Stimulated activated CD8-positive, alpha-beta memory T cell treated with anti-CD3 and anti-CD28 coated beads, Interleukin-4, amount 100 ng/mL, for 1 hour (primary cell): ENCODE measurements at places on chromosomes 6 and 20.

- no peak for DNase-seq
Measured at GRCh38 chr6:47844881-47845280, 63.0 kb downstream of the OPN5 start.

- DNase-seq = no peak
Measured at GRCh38 chr6:112946051-112946450, 598.9 kb downstream of the RFPL4B start.

GRCh38 chr20:35176132-35176531, 4.3 kb downstream of the PROCR start:
- no peak for DNase-seq

DNA sequence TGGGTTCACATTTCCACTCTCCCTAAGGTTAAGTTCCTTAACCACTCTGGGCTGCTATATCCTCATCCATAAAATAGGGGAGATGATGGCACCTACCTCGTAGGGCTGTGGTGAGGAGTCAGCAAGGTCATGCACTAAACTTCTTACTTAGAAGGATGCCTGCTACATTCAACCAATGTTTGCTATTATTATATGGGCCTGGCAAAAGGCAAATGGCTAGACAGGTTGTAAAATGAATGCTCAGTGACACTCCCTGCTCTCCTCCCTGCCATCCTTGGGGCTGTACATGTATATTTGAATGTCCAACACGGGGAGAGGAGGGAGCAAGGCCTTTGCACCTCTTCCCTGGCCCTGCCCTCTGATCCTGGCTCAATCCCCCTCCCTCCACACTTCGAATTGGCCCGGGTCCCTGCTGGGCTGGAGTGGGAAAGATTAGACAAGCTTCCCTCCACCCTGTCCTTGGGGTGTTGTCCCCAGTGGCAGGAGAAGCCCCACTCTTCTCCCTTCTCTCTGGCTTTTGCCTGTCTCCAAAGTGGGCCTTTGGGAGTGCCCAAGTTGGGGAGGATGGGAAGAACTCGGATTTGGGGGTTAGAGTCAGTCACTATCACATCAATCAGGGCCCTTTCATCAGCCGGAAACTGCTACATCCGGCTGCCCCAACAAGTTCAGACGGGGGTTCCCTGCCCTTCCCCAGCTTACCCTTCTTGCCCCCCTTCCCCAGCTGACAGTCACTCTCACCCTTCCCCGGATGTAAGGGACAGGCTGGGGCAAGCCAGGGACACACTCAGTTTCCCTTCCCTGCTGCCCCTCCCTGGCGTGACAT, 36.3 kb upstream of the VEGFA start:
- DNase-seq = no peak
